Left ventricle myocardium inferior (tissue), 1 donor: ENCODE measurements at places on chromosomes 1 and 21. TPM values are rescaled to one million over a fixed set of nuclear protein-coding genes. Genes with fewer than 3 reads are reported as not detected.

Gene S100A8
- total RNA-seq = 26.6 TPM

Gene GPR153
- 4.8 TPM for total RNA-seq

DNA sequence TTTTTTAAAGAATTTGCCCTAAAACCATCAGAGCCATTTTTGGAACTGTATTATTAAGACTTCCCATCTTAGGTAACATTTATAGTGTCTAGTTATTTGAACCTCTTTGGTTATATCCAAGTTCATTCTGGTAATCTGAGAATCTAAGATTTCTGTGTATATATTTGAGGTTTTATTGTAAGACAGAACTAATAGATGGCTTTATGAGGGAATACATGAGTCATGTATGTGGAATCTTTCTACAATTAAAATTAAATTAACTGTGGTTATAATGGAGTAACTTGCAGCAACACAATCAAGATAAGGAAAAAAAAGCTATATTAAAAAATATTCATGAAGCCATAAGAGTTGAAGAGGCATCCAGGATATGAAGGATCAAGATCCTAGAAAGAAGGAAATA lies 92.1 kb downstream of the UBE2U start:
- no peak overlapping the region for H3K27ac ChIP-seq
- H3K4me3 ChIP-seq = no peak overlapping the region
- no peak for DNase-seq
- no peaks in the 10 kb centered on the region for H3K4me1 ChIP-seq
- no peaks in the 10 kb centered on the region for H3K36me3 ChIP-seq

DNA sequence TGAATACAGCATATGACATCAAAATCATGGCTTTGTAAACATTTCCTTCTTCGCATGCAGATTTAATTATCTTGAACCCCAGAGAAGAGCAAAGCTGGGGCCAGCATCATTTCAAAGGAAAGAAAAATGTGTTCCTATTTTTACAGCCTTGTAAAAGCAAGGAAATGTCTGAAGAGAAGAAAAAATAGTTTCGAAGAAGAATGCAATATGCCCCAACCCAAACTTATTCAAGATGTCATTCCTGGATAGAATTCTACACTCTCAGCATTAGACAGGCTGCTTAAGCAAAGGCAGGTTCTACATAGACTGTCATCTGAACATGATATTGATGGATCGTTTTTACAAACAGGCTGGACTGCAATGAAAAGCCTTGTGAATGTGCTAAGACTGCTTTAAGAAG lies 900.8 kb downstream of the TTLL7 start:
- H3K4me1 ChIP-seq = no peaks in the 10 kb centered on the region
- no peak overlapping the region for H3K27ac ChIP-seq
- DNase-seq = no peak
- no peaks in the 10 kb centered on the region for H3K27me3 ChIP-seq
- H3K36me3 ChIP-seq = no peaks in the 10 kb centered on the region
